ENCODE measurements at places on chromosomes 11 and 22. TPM values are rescaled to one million over a fixed set of nuclear protein-coding genes. Genes with fewer than 3 reads are reported as not detected.

GRCh38 chr11:133414506-133414905 lies 117.8 kb downstream of the OPCML start:
- H3K27me3 ChIP-seq = no peaks in the 10 kb centered on the region
- H3K4me3 ChIP-seq = no peak overlapping the region
- H3K4me1 ChIP-seq = no peaks in the 10 kb centered on the region
- no peak for DNase-seq
- H3K27ac ChIP-seq = no peak overlapping the region
- H3K36me3 ChIP-seq = no peaks in the 10 kb centered on the region

- no peaks in the 10 kb centered on the region for H3K27me3 ChIP-seq
- no peak overlapping the region for H3K4me3 ChIP-seq
- no peaks in the 10 kb centered on the region for H3K4me1 ChIP-seq
- no peak for DNase-seq
Measured at GRCh38 chr11:3901249-3902025, 46.0 kb downstream of the STIM1 start.

- H3K36me3 ChIP-seq = no peaks in the 10 kb centered on the region
- H3K27me3 ChIP-seq = no peaks in the 10 kb centered on the region
- no peak overlapping the region for H3K4me3 ChIP-seq
- DNase-seq = peak; percentile 74
Measured at GRCh38 chr22:33438273-33438672, 380.1 kb upstream of the SYN3 start.

GRCh38 chr22:47191671-47192650 lies 429.5 kb downstream of the TBC1D22A start:
- H3K27me3 ChIP-seq = no peaks in the 10 kb centered on the region
- no peak overlapping the region for H3K27ac ChIP-seq
- H3K4me1 ChIP-seq = no peaks in the 10 kb centered on the region

DNA sequence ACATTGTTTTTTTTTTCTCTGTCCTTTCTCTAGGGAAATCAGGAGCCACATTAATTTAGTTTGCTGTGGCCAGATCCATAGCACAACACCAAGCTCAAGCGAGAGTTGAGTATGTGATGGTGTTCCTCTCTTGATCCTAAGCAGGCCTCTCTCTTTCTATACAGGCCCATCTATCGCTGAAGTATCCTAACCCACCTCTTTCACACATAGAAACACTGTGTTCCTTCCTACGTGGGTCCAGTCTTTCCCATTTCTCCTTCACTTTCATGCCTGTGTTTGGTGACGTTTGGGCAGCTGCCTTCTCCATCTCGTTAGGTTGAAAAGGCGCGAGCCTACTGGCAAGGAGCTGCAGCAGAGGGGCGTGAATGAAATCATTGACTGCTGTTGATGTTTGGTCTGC lies 2.4 kb downstream of the PACS1 start:
- H3K4me1 ChIP-seq = no peaks in the 10 kb centered on the region
- H3K4me3 ChIP-seq = no peak overlapping the region
- H3K27ac ChIP-seq = no peak overlapping the region
- DNase-seq = no peak
- H3K36me3 ChIP-seq = peaks cover 5% of the 10 kb centered on the region

DNA sequence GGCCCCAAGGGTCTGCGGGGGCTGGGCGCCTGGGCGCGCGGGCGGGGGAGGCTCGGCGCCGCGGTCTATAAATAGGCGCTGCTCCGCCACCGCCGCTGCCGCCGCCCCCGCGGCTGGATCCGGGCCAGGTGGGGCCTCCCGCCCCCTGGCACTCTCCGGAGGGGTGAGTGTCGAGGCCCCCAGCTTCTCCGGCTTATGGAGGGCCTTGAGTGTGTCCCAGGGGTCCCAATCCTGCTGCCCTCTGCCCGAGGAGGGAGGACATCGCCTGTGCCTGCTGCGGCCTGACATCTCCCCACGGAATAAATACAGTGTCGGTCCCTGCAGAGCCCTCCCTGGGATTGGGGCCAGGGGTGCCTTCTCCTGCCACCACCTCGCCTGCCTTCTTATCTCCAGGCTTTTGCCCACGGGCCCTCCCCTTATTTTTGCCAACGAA lies 4.3 kb upstream of the GP1BB start:
- no peaks in the 10 kb centered on the region for H3K36me3 ChIP-seq
- H3K4me3 ChIP-seq = peak overlapping the region; percentile 76
- peaks cover 42% of the 10 kb centered on the region for H3K27me3 ChIP-seq
- DNase-seq = no peak

DNA sequence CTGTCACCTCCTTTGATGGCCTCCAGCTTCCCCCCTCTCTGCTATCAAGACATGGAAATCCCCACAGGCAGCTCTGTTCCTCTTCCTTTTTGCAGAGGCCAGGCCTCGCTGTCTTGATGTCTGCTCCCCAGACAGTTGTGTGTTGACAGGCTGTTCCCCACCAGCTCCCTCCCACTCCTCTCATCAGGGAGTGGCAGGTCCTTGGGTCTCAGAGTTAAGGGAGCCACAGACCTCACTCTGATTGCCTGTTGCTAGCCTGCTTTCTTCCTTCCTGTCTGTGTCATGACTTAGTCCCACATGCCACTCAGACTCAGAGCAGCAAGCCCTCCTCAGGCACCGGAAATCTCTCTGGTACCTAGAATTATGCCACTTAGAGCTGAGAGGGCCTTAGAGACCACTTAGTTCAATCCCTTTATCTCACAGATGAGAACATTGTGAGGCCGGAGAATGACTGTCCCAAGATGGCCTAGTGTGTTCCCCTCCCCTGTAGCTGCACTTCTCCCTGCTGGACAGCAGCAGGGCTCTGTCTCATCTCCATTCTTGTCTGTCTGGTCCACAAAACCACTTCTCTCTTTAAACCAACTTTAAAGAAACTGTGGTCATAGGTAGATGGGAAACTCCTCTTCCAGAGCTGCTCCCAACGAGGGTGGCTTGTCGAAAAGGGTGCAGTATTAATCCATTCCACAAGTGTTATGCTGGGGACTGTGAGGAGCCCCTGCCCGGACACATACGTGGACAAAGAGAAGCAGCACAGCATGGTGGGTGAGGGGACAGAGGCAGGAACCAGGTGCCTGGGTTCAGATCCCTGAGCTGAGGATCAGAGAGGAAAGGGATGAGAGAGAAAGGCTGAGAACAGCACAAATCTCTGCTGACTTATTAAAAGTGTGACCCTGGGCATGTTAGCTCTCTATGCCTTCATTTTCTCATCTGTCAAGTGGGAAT lies 4.2 kb downstream of the AMPD3 start:
- H3K36me3 ChIP-seq = no peaks in the 10 kb centered on the region
- H3K27ac ChIP-seq = no peak overlapping the region
- H3K4me1 ChIP-seq = peaks cover 17% of the 10 kb centered on the region
- no peak overlapping the region for H3K4me3 ChIP-seq

GRCh38 chr22:28894807-28895206 lies 11.4 kb downstream of the ZNRF3 start:
- H3K36me3 ChIP-seq = no peaks in the 10 kb centered on the region
- H3K27me3 ChIP-seq = no peaks in the 10 kb centered on the region
- DNase-seq = peak; percentile 9
- peaks cover 12% of the 10 kb centered on the region for H3K4me1 ChIP-seq
- no peak overlapping the region for H3K4me3 ChIP-seq

GRCh38 chr11:119339589-119340334 lies 921 bp downstream of the C1QTNF5 start:
- DNase-seq = peak; percentile 88
- H3K4me3 ChIP-seq = peak overlapping the region; percentile 55
- H3K27me3 ChIP-seq = no peaks in the 10 kb centered on the region
- H3K27ac ChIP-seq = peak overlapping the region; percentile 80
- H3K4me1 ChIP-seq = peaks cover 55% of the 10 kb centered on the region

- H3K4me1 ChIP-seq = peaks cover 10% of the 10 kb centered on the region
- no peak overlapping the region for H3K4me3 ChIP-seq
Measured at GRCh38 chr11:133896028-133896427, 50.7 kb upstream of the SPATA19 start.

- H3K4me3 ChIP-seq = no peak overlapping the region
- DNase-seq = peak; percentile 94
- peaks cover 35% of the 10 kb centered on the region for H3K4me1 ChIP-seq
- H3K36me3 ChIP-seq = no peaks in the 10 kb centered on the region
- H3K27ac ChIP-seq = peak overlapping the region; percentile 98
Measured at GRCh38 chr22:38205261-38206128, 3.7 kb downstream of the MAFF start.

DNA sequence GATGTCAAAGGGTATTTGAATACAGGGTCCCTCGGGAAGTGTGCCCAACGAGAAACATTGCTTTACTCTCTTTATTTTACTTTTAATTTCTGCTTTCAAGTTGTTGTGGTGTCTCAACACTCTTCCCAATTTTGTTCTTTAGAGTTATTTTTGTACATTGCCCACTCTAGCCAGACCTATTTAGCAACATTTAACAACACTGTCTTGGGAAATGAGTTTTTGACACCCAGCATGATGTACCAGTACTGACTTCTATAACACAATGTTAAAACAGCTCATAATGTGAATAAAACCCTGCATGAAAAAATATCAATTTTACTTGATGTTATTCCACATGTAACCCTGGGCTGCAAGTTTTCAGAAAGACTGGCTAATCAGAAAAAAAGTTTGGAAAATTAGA lies 350.2 kb upstream of the PITPNB start:
- no peak for DNase-seq
- no peak overlapping the region for H3K27ac ChIP-seq
- no peaks in the 10 kb centered on the region for H3K36me3 ChIP-seq
- no peak overlapping the region for H3K4me3 ChIP-seq

DNA sequence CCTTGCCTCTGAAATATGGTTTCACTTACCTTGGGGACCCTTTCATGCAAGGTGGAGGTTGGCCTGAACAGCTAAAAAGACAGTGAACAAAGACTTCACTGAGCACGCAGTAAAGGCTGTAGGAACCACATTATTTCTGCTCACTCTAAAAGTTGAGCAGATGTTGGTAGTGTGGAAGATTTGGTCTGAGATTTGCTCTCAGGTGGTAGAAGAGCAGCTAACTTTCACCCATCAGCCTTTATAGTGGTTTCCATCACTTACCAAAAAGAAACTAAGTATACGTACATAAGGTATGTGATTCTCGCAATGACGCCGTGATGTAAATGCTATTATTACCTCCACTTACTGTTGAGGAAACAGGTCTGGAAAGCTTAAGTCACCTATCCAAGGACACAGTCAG lies 47.3 kb downstream of the PRR5L start:
- no peaks in the 10 kb centered on the region for H3K36me3 ChIP-seq
- no peaks in the 10 kb centered on the region for H3K27me3 ChIP-seq
- no peak overlapping the region for H3K27ac ChIP-seq
- no peak for DNase-seq

GRCh38 chr22:41758231-41758630 lies 42.2 kb upstream of the CCDC134 start:
- H3K27ac ChIP-seq = no peak overlapping the region
- no peaks in the 10 kb centered on the region for H3K36me3 ChIP-seq
- no peak for DNase-seq
- H3K4me1 ChIP-seq = no peaks in the 10 kb centered on the region
- no peaks in the 10 kb centered on the region for H3K27me3 ChIP-seq
- no peak overlapping the region for H3K4me3 ChIP-seq

DNA sequence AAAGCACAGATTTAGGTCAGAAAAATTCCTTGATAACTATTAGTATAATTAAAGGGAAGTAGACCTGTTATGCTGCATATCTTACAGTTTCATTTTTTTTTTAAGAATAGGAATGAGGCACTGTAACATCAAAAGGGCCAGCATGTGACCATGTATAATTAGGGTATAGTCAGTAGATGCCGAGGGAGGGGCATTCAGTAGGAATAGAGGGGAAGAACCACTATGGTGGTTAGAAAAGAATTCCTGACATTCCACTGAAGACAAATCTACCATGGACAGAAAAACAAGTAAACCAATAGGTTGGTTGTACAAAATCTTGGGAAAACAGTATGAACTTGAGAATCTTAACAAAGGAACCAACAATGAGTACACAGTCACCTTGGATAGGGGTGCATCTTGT lies 78.4 kb upstream of the CCDC179 start:
- H3K27ac ChIP-seq = no peak overlapping the region
- H3K4me1 ChIP-seq = no peaks in the 10 kb centered on the region
- no peaks in the 10 kb centered on the region for H3K27me3 ChIP-seq
- DNase-seq = no peak
- H3K36me3 ChIP-seq = no peaks in the 10 kb centered on the region

- H3K4me3 ChIP-seq = peak overlapping the region; percentile 94
- peaks cover 28% of the 10 kb centered on the region for H3K36me3 ChIP-seq
- H3K27me3 ChIP-seq = no peaks in the 10 kb centered on the region
- H3K27ac ChIP-seq = peak overlapping the region; percentile 96
- DNase-seq = no peak
Measured at GRCh38 chr11:8681837-8682302, 595 bp downstream of the TRIM66 start.

- no peaks in the 10 kb centered on the region for H3K36me3 ChIP-seq
- H3K4me3 ChIP-seq = no peak overlapping the region
- DNase-seq = peak; percentile 48
- no peaks in the 10 kb centered on the region for H3K4me1 ChIP-seq
Measured at GRCh38 chr22:44185237-44186120, 4.8 kb downstream of the PARVG start.

GRCh38 chr11:25927411-25927953 lies 404.4 kb upstream of the ANO3 start:
- no peaks in the 10 kb centered on the region for H3K27me3 ChIP-seq
- no peaks in the 10 kb centered on the region for H3K36me3 ChIP-seq
- DNase-seq = no peak
- H3K27ac ChIP-seq = peak overlapping the region; percentile 39
- H3K4me1 ChIP-seq = no peaks in the 10 kb centered on the region
- no peak overlapping the region for H3K4me3 ChIP-seq

DNA sequence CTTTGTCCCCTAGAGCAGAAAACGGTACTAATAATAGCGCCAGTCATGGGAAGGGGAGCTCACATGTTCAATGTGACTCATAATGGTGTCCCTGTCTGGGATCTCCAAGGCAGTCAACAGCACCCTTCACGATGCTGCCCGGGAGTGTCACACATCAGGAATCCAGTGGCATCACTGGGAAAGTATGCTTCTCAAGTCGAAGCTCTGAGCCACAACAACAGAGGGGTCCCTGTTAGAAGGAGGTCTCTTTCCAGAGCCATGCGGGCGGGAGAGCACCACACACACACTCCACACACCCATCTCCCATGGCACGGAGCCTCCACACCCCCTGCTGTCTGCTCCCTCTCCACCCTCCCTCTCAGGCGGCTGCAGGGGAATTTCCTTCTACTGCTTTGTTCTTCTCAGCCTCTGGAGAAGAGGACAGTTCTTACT lies 119.7 kb downstream of the ETS1 start:
- no peak overlapping the region for H3K4me3 ChIP-seq
- peaks cover 43% of the 10 kb centered on the region for H3K4me1 ChIP-seq
- no peaks in the 10 kb centered on the region for H3K36me3 ChIP-seq
- peak overlapping the region; percentile 57 for H3K27ac ChIP-seq
- no peaks in the 10 kb centered on the region for H3K27me3 ChIP-seq

MPZL2 gene
- total RNA-seq = 8.0 TPM

NTM gene
- total RNA-seq = 6.8 TPM

CRY2 gene
- total RNA-seq = 44.1 TPM

OR51B5 gene
- total RNA-seq = not detected

OR5W2 gene
- not detected for total RNA-seq

KRTAP5-11 gene
- not detected for total RNA-seq

FGF19 gene
- not detected for total RNA-seq

MUC6 gene
- not detected for total RNA-seq

CREB3L1 gene
- 7.2 TPM for total RNA-seq

LRFN4 gene
- total RNA-seq = 4.6 TPM

TLCD5 gene
- total RNA-seq = 4.1 TPM

Measured in sigmoid colon (tissue), 7 donors.